ENCODE measurements at places on chromosomes 12 and 14.
A peak's percentile ranks its signal among the peaks of the same experiment; 100 is the strongest.

GRCh38 chr12:92470608-92471021 lies 232.2 kb upstream of the PLEKHG7 start:
- DNase-seq = no peak

DNA sequence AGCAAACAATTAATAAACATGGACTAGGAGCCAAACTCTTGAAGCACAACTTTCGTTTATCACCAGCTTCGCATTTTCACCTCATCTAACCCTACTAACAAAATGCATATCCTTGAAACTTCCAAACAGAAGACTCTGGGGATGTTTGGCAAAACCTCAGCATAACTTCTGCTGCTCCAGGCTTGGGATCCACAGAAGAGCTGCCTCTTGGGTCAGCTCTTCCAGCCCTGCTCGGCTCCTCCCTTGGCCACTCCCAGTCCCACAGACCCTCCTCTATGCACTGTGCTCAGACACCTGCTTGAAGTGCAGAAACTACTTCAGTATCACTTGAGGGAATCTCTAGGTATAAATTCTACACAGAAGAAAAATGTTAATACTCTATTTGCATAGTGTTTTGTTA lies 110.0 kb upstream of the AMIGO2 start:
- DNase-seq = no peak

- DNase-seq = peak; percentile 48
Measured at GRCh38 chr12:105084251-105085250, at the start of gene ALDH1L2. TSS of gene ALDH1L2 (minus strand) at chr12:105084458. CDS start at chr12:105084436, 22 bp downstream.

GRCh38 chr14:52888159-52888558 lies 62.7 kb downstream of the FERMT2 start:
- no peak for DNase-seq

- no peak for DNase-seq
Measured at GRCh38 chr12:47901718-47902093, 3.1 kb downstream of the VDR start.

GRCh38 chr12:32891956-32892355 lies 4.6 kb downstream of the PKP2 start:
- no peak for DNase-seq

- DNase-seq = no peak
Measured at GRCh38 chr12:96343347-96343954, 56.8 kb downstream of the CDK17 start.

DNA sequence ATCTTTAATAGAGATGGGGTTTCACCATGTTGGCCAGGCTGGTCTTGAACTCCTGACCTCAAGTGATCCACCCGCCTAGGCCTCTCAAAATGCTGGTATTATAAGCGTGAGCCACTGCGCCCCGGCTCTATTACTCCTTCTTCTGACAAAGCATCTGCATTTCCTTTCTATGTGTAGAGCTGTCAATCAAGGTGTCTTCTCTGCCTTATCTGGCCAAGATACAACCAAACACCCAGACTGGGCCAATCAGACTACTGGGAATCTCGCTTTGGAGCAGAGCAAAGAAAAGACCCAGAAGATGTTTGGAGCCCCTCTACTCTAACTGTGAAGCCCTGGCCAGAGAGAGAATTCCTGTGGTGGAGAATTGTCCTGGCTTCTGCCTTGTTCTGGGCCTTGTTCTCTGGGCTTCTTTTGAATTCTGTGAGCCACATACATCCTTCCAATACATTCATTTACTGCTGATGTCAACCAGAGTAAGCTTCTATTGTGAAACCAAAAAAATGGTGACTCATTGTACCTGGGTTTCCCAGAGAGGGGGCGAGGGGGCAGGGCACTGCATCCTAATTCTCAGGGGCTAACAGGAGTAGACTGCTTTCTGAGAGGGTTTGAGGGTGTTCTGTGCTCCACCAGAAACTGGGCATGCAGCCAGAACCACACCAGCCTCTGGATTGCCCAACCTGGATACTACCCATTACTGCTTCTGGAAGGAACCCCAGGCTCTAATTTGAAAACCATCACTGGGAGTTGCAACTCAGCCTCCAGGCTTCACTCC lies 18.8 kb upstream of the FLVCR2 start:
- no peak for DNase-seq

GRCh38 chr12:53931844-53932581 lies 6.6 kb upstream of the HOXC13 start:
- DNase-seq = no peak

- peak; percentile 49 for DNase-seq
Measured at GRCh38 chr12:101855364-101855884, 22.0 kb upstream of the DRAM1 start.

DNA sequence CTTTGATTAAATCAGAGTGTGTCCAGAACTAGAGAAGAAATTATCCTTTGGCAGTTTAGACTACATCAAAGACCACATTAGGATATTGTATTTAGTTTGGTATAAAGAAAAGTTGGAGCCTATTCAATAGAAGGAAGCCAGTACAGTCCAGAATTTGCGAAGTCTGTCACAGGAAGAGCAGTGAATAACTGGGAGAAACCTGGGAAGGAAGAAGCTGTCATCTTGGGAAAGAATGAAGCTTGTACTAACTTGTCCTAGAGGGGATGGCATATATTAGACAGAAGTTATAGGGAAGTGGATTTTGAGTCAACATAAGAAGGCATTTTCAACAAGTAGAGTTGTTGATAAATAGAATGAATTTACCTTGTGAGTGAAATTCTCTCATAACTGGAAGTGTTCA lies 386.7 kb downstream of the LRIG3 start:
- DNase-seq = no peak

GRCh38 chr12:57616383-57617101 lies 5.3 kb downstream of the ARHGEF25 start:
- DNase-seq = no peak

DNA sequence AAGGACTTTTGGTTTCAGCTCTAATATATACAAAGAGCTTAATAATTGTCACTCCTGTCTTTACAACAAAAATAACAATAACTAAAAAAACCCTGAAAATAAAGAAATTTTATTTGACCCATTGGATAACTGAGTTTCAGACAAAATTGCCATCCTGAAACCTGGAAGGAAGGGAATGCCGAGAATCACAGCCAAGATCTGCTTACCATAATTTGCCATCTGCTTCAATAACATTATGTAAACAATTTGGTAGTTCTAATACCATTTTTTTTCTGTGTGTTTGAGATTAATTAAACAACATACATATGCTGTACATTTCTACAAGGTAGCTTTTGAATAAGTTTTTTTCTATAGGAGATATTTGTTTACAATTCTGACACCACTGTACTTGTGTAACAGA lies 596.3 kb upstream of the MGAT4C start:
- DNase-seq = no peak

GRCh38 chr12:22755629-22756028 lies 130.7 kb downstream of the ETNK1 start:
- DNase-seq = no peak

GRCh38 chr14:62585247-62585646 lies 460.0 kb downstream of the KCNH5 start:
- no peak for DNase-seq

DNA sequence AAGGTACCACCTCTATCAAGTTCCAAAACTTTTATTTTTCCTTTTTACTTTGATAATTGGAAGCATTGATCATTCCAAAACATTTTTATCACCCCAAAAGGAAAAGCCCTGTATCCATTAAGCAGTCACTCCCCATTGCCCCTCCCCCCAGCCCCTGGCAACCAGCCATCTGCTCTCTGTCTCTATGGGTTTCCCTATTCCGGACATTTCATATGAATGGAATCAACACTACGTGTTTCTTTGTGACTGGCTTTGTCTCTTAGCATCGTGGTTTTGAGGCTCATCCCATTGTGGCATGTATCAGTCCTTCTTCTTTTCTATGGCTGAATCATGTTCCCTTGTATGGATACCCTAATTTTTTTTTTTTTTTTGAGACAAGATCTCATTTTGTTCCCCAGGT lies 18.0 kb upstream of the PHETA1 start:
- no peak for DNase-seq

DNA sequence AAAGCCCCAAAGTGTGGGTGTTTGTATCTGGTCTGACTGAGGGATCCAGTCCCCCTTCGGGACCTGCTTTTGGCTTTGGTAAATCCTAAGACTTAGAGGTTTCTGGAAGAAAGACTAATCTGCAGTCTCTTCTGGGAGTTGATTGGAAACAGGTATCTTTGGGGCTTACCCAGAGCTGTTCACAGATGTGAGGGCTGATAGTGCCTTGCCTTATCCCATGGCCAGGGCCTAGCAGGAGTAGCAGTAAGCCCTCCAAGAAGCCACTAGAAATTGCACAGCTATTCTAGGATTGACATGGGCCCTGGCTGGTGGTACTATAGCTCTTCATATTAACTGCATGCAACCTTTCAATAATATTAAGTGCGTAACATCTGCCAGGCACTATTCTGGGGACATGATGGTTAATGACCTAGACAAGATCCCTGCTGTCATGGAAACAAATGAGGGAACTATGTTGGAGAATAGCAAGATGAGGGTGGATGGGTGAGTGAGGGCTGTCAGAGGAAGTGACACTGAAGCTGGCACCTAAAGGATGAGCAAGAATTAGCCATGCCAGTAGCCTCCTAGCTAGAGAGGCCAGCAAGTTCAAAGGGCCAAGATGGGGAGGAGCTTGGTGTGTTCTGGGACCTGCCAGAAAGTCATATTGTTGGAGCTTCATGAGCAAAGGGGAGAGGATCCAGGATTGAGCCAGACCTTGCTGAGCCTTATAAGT lies 71.7 kb downstream of the CRADD start:
- DNase-seq = no peak

GRCh38 chr14:95315156-95315555 lies 4.6 kb downstream of the CLMN start:
- DNase-seq = no peak

- DNase-seq = no peak
Measured at GRCh38 chr12:49998453-49998852, 25.7 kb downstream of the AQP6 start.

- DNase-seq = no peak
Measured at GRCh38 chr14:96256407-96256806, 397 bp downstream of the BDKRB1 start.

DNA sequence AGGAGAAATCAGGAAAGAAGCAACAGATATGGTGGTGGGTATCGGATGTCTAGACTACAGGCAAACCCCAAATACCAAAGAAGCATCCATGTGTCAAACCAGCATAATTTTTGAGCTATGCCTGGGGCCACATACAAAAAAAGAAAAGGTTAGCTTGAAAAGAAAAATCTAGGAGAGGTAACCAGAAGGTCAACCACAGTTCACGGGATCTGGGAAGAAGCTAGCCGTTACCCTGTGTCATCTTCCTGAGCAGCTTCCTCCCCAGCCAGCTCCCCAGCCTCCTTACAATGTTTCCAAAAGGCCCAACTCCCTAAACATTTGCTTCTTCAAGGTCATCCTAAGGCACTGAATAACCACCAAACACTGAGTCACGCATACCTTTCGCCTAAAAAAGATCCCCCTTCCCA lies 3.1 kb downstream of the SINHCAF start:
- DNase-seq = peak; percentile 20

DNA sequence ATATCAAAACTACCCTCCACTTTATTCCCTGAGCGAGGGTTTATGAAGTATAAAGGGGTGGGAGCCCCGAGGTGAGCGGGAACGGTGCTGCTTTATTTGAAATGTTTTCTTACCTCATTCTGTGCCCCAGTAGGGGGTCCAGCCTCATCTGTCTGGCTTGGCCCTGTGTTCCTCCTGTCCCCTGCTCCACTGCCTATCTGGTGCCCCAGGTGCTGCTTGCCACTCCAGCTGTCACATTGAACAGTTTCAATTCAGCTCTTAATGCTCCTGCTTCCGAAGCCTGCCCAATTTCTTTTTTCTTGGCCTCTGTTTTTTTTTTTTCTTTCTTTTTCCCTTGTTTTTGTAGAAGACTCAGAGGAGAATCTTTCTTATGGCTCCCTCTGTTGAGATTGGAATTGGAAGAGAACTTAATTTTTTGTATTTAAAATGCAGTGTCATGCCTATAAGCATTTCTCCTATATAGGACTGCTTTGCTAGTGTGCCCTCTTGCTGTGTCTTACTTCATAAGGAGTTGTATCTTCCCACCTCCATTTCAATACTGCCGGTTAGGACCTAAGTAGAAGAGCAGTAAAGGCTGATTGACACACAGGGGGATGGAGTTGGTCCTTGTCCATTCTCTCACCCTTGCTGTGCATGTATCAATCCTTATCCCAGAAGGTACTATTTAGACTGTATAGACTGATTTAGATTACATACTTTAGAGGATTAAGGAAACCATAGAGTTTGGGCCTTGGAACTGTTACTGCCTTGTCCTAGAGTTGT lies 2.3 kb downstream of the ATXN7L3B start:
- DNase-seq = peak; percentile 15

- DNase-seq = no peak
Measured at GRCh38 chr12:20259786-20260185, 108.6 kb upstream of the PDE3A start.

Data from hematopoietic multipotent progenitor cell treated with erythropoietin and hydrocortisone succinate and interleukin-3 and kit ligand, for 15 days (in vitro differentiated cells).